Dorsolateral prefrontal cortex (tissue), 122 donors: ENCODE measurements at places on chromosomes 11 and 22. TPM values are rescaled to one million over a fixed set of nuclear protein-coding genes. Genes with fewer than 3 reads are reported as not detected.

DNA sequence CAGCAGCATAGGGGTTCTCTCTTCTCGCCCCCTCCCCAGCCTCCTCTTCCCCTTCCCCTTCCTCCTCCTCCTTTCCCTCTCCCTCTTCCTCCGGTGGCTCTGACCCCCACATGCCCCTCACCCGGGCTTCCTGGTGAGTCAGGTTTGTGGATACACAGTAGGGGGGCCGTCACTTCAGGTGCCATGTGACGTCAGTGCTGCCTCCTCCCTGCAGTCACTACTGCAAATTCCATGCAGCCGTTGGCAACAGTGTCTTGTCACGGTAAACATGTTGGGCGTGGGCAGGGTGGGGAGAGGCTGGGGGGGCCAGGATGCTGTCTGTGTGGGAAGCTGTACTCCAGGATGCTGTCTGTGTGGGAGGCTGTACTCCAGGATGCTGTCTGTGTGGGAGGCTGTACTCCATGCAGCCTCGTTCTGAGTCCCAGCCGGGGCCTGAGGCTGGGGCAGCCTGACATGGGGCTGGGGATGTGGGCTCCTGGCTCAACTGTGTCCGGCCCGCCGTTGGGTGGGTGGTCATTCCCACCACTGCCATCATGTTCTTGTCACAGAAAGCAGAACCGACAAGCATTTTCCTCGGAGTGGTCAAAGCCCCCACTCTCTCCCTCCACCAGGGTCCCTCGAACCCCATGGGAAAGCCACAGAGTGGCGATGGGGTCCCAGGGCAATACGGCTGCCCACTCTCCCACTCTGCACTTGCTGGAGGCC is 2.4 kb upstream of the MUC2 start:
- peak; percentile 46 for DNase-seq

DNA sequence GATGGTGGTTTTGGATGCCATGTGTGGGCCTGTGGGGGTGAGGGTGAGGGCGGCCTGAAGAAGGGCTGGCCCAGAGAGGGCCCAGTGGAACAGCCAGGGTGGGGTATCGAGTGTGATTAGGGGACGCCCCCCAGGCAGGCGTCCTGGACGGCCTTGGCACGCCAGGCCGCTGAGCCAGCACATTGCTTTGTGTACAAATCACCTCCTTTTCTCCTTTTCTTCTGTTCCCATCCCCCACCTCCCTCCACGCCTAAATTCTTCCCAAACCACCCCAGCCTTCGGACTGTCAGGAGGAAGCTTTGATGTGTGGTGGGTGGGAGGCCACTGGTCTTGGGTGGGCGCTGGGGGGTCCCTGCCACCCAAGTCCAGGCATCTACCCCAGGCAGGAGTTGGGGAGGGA is 7.8 kb upstream of the CD248 start:
- no peak for DNase-seq

DNA sequence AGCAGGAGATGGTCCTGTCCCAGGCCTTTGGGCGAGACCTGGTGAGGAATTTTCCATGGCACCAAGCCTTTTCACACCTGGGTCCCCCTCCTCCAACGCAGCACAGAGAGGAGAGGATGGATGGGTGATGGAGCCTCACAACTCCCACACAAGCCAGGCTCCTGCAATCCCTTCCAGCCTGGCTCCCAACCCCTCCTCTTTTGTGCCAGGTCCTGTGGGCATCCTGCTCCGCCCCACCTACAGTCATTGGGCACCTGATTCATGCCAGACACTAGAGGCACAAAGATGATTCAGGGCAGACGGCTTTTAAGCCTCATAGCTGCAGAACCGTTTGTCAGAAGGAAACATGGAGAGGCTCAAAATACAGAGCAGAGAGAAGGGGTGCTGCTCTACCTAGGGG is 16.1 kb upstream of the MYRF start:
- DNase-seq, result peak; percentile 72

DNA sequence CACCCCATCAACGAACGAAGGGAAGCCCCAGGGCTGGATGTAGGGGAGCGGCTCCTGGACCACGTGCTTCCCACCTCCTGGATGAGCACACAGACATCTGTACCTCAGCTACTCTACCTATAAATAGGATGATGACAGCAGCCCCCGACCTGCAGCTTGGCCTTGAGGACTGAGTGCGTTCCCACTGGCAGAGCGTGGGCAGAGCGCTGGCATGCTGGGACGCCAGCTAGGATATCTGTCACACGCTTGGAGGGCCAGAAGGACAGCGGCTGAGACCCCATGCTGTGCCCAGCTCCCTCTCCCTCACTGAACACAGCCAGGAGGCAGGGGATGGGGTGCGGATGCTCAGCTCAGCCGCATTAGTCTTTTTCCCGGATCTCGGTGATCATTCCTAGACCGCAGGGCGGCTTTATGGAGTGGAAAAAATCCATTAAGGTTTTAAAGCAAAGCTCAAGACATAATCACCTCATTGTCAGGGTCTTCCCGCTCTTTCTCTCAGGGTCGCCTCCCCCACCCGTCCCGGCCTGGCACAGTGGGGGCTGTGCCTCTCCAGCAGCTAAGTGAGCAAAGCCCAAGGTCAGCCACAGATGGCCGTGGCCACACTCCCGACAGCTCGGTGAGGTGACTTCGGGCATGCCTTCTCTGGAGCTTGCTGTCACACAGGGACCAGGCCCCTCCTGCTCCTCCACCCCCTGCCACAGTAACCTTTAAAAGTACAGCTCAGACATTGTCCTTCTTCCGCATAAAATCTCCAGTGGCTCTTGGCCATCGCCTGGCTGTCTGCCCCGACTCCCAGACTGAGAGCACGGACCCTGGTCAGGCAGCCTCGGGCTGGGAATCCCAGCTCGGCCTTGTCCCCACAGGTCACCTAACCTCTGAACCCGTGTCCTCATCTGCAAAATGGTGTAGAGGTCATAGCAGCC is 69.6 kb upstream of the SHISAL1 start:
- DNase-seq, result no peak

- no peak for DNase-seq
These were observed 950.3 kb upstream of the CCDC90B start for GRCh38 chr11:84236436-84236835.

GRCh38 chr11:72816404-72816990 is 2.3 kb downstream of the ATG16L2 start:
- DNase-seq, result no peak

DNA sequence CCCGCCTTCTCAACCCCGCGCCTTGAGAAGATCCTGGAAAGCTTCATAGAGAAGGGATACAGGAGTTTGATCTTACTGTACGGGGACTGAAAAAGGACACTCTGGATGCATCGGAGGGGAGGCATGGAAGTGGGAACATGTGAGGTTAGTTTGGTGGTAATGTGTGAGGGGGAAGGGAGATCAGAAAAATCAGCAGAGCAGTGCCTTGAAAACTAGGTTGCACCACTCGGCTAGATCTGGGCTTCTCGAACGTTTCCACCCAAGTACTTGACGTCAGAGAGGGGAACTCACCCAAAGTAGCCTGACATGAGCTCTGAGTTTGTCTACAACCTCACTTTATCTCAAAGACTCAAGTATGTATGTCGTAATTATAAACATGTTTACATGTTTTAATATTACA is 14.5 kb downstream of the USP35 start:
- no peak for DNase-seq

GRCh38 chr11:128709402-128709801 is 15.5 kb downstream of the FLI1 start:
- DNase-seq, result no peak

GRCh38 chr11:46200537-46201281 is 76.8 kb upstream of the CREB3L1 start:
- DNase-seq, result no peak

DNA sequence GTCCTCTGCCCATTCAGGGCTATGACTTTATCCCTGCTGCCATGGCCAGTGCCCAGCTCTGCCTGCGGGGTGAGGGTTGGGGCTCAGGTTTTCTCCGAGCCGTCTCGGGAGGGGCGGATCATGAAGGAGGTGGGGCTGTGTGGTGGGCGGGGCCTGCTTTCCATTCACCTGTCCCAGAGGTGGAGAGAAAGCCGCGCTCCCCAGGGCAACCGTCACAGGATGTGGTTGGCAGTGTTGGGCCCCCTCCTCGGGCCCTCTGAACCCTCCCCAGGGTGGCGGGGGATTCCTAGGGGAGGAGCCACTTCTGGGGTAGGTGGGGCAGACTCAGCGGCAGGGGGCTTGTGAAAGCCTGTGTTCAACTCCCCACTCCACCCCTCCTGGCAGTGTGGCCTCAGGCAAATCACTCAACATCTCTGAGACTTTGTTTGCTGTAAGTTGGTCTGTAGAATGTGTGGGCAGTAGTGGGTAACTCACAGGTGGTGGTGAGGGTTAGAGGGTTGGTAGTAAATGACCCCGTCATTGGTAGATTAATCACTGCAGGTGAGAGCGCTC is 50.3 kb downstream of the CD6 start:
- DNase-seq, result no peak

GRCh38 chr11:28342716-28343115 is 234.5 kb downstream of the METTL15 start:
- DNase-seq, result no peak

GRCh38 chr11:15144347-15144746 is 29.6 kb downstream of the INSC start:
- no peak for DNase-seq

DNA sequence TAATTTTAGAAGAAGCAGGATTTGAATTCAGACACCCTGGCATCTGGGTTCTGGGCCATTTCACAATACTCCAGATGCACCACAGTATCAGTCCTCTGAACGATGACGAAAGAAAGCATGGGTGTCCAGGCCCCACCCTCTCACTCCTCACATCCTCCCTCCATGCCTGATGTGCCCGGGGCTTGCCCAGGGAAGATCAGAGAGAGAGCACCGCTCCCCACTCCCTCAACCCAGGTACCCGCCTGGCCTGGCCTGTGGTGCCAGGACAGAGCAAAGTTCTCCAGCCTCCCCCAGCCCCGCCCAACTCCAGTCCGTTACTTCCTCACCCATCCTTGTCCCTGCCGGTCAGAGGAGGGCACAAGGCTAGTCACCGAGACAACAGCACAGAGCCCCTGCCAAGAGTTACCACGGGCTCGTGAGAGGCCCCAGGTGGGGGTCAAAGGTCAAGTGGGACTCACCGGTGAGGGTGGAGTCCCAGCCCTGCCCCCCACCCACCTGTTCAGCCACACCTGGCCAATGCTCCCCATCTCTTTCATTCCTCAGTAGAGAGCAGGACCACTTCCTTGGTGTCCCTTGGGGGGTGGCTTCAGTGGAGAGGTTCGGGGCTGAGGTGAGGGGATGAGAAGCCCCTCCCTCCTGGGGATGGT is 8.1 kb downstream of the BCL9L start:
- no peak for DNase-seq

- DNase-seq, result no peak
These were observed 1323.0 kb downstream of the BRD1 start for GRCh38 chr22:48504519-48505140.

GRCh38 chr11:47269002-47269828 is 718 bp upstream of the MADD start:
- DNase-seq, result peak; percentile 93

- no peak for DNase-seq
These were observed 8.7 kb upstream of the CALCA start for GRCh38 chr11:14980854-14981253.

GRCh38 chr11:68206211-68206610 is 6.9 kb downstream of the KMT5B start:
- DNase-seq, result no peak

GRCh38 chr11:88086297-88086696 is 88.9 kb downstream of the RAB38 start:
- no peak for DNase-seq

DNA sequence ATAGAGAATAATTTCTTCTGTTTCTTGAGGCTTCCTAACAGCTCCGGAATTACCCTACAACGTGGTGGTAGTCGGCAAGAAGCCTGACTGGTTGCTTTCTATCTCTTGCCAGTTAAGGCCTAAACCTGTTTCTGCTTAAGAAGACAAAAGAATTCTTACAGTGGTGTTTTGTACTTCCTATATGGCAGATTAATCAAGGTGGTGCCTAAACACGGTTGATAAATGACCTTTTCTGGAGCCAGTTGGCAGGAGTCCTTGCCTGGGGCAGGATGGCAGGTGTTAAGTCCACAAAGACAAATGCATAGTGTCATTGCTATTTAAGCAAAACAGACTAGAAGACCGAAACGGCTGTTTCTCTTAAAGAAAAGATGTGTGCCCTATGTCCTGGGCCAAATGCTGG is 9.9 kb downstream of the GVQW3 start:
- no peak for DNase-seq

- no peak for DNase-seq
These were observed 11.4 kb downstream of the MPEG1 start for GRCh38 chr11:59201353-59201752.

DNA sequence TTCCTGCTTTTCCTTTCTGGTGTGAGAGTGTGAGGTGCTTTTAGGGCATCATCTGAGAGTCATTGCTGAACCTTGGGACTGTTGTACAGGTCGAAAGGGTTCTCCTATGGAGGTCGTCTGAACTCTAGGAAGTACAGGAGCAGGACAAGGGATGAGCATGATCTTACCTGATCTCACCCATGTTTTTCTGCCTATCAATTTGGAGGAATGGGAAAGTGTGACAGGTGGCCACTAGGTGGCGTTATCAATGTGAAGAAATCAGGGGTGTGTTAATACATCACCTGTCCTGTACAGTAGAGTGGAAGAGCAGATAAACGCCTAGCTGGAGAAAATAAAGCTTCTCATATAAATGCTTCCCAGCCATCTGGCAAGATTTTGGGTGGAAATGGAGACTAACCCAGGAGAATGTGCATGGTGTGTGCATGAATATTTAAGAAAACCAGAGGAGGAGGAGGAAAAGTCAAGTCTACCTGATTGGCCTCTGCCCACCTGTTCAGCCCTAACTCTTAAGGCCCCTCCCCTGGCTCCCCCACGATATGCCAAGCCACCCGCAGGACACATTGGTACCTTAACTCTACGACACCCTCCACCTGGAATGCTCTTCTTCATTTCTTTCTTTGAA is 72.0 kb upstream of the NARS2 start:
- peak; percentile 41 for DNase-seq

DNA sequence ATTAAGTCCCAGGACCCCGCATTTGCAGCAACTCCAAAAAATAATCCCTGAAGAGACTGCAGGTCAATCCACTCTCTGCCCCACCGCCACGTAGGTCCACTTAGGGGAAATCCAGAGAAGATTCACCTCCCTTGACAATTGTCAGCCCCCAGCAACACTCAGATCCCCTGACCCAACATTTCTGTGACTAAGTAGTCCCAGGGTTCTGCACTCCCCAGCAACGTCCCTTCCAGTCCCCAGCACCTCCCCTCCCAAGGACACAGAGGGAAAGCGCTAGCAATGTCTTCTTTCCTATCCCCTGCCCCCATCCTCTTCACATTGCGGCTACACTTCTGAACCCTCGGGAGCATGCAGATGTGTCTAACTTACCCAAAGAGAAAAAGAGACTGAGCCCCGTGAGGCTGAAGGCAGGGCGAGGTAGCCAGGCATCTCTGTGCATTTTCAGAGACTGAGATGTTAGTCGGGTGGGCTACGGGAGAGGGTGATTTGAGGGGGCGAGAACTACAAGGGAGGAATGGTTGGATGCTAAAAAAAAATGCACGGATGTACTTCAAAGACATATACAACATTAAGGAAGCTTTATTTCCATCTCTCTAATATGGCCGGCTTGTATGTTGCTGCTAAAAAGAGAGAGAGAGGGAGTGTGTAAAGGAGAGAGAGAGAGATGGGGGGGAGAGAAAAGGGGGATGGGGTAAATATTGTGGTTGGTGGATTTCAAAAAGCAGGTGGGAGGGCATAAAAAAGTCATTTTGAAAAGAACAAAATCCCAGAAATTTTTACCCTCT is at the start of gene SCN2B:
SCN2B (minus strand) TSS at position 647 of the 785 bp plus-strand sequence; CDS start at position 439, 208 bp downstream.
- no peak for DNase-seq

The OR5AP2 gene
- not detected for total RNA-seq

The ADORA2A gene
- total RNA-seq, result 9.3 TPM

The UBQLNL gene
- total RNA-seq, result 0.35 TPM

The BEST1 gene
- 83.9 TPM for total RNA-seq

The PRRG4 gene
- total RNA-seq, result 1.2 TPM

The ACTN3 gene
- not detected for total RNA-seq

The OR52A1 gene
- not detected for total RNA-seq

The TH gene
- total RNA-seq, result 0.45 TPM

The BRSK2 gene
- 124 TPM for total RNA-seq

The OR2AT4 gene
- not detected for total RNA-seq
